ENCODE measurements at places on chromosomes 2 and 18.
A peak's percentile ranks its signal among the peaks of the same experiment; 100 is the strongest.

- DNase-seq: no peak
Measured at GRCh38 chr2:58045580-58046334, 849 bp upstream of the VRK2 start.

DNA sequence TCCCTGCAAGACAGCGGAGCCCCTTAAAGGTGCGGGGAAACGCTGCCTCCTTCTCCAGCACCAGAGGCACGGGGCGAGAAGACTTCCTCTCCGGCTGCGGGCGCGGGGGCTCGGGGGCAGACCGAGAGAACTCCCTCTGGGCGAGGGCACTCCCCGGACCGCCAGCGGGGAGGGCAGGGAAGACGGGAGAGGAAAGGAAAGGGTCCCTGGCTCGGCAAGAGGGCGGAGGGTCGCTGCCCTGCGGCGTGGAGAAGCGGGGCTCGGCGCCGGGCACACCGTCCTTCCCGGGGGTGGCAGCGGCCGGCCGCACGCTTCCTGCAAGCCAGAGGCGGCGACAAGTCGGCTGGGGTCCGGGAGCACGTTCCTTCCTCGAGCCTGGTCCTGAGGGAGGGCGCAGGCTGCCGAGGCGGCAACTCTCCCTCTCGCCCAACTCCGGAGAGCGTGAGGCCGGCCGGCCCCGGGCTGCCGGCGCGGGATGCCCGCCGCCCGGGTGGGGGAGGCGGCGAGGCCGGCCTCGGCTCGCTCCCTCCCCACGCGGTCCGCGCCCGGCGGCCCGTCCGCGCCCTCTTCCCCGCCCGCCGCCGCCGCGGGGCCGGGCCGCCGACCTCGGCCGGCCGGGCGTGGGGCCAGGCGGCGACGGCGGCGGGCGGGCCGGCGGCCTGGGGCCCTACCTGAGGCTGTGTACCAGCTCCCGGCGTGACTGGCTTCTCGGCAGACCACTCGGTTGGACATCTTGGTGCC is 1.1 kb downstream of the MEMO1 start:
- no peak for DNase-seq

GRCh38 chr2:142989273-142990204 is 112.1 kb downstream of the KYNU start:
- peak; percentile 19 for DNase-seq

- no peak for DNase-seq
Measured at GRCh38 chr2:61423714-61424113, 47.2 kb downstream of the USP34 start.

- no peak for DNase-seq
Measured at GRCh38 chr2:236661061-236661761, 91.6 kb downstream of the ACKR3 start.

- no peak for DNase-seq
Measured at GRCh38 chr2:86022661-86023365, 82.9 kb downstream of the POLR1A start.

- DNase-seq: no peak
Measured at GRCh38 chr2:211512806-211513205, 956.4 kb downstream of the CPS1 start.

GRCh38 chr2:149004836-149005235 is 33.7 kb upstream of the LYPD6B start:
- no peak for DNase-seq

DNA sequence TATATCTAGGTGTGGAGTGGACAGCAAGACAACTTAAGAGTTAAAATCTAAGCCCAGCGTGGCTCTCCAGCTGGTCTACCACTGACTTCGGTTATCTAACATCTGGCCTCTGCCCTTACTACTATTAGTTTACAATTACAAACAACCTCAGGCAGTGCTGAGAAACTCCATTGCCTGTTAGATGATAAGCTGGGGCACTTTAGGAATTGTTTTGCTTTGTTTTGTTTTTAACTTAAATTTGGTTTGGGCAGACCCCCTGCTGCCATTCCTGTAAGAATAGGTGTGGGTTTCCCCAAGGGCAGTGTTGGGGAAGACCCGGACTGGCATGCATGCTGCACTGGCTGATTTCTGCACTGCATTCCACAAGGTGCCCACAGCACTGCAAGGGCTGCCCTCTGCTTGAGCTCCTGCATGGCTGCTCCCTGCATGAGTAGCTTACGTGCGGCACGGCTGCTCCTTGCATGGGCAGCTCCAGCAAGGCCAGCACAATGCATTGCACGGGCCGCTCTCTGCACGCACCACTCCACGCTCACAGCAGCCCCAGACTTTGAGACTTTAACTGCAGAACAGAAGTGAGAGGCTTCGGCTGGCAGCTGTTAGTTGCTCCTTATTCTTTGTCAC is 74.2 kb upstream of the SERTAD2 start:
- no peak for DNase-seq

DNA sequence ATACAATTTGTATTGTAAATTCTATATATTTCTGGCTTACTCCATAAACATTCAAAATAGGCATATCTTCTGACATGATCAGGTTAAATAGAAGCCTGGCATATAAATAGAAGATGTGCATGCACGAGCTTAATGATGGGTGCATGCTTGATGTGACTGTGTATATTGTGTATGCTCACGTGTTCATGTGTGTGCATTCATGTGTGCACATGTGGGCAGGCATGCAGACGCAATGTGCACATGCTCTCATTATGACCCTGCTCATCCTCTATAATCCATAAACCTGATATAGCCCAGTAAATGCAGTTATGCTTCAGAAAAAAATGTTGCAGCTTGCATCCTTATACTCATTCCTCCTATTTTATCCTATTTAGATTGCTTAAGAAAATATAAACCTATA is 29.2 kb downstream of the RAB27B start:
- no peak for DNase-seq

DNA sequence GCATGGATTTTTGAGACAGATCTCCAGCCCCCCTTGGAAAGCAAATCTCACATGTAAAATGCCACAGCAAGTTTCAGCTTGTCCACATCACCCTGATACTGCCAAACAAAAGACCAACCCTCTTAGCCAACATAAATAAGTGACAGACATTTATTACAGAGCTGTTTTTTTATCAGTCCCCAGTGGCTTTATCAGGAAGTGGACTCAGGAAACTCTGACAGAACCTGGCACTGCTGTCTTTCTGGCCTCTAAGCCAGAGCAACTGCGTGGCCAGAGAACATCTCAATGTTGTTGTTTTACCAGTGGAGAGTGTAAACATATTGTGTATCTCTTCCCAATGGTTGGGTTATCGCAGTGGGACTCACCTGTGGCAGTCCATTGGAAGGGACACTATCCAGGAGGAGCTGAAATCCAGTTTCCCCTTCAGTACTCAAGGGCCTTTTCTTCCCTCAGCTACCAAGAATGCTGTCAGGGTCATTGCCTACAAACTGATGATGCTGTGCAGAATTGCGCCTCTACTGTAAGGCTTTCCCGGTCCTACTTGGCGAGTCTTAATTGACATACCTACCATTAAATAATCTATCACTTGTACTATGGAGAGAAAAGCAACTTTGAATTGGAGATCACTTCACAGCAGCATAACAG is 22.0 kb downstream of the SLC14A1 start:
- no peak for DNase-seq

- DNase-seq: no peak
Measured at GRCh38 chr2:159226059-159226461, 60.4 kb downstream of the WDSUB1 start.

DNA sequence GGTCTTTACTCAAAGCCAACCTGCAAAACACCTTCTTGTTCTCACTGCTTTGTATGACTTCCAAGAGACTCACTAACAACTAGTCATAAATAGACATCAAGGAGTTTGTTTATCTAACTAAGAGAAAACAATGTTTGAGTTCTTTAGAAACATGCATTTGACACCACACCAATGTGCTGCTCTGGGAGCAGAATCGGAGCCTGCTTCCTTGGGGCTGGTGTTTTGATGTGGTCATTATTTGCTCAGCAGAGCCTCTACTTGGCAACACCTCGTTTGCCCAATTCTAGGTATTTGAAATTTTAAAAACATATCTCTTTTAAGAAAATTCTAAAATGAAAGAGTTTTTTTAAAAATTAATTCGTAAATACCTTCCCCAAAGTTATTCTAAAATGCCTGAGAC is 167.5 kb downstream of the BCL2 start:
- DNase-seq: no peak

DNA sequence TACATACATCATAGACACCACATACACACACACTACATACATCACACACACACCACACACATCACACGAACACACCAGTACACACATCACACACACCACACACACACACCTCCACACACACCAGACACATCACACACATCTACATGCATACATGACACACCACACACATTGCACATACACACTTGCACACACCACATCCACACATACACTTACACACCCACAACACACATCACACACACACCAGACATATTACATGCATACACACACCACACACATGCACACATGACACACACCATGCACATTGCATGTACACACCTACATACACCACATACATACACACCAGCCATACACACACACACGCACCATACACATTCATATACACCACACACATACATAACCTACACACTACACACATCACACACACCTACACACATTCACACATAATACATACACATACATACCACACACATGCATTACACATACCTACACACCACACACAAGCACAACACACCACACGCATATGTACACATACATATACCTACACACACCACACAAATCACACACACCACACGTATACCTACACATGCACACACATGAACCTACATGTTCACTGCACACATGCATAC is 156.5 kb downstream of the NDUFA10 start:
- no peak for DNase-seq

GRCh38 chr2:231601356-231602229 is 8.9 kb downstream of the TEX44 start:
- no peak for DNase-seq

GRCh38 chr2:113201496-113202304 is 27.9 kb downstream of the PSD4 start:
- no peak for DNase-seq

DNA sequence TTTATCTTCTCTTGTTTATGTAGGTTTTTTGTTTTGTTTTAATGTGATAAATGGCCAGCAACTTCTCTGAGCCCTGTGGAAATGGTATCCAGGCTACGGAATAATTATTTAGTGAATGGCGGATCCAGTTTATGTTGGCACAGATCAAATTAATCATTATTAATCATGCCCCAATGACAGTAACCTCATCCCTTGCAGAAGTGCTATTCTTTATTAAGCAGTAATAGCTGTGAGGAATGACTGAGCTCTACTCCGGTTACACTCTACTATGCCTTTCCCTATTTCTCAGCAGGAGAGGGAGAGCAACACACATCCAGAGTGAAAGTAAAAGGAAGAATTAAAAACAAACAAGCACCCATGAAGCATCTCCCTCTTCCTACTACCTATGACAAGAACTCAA is 84.8 kb downstream of the SETBP1 start:
- DNase-seq: no peak

GRCh38 chr2:31541853-31542252 is 38.9 kb downstream of the SRD5A2 start:
- DNase-seq: no peak

GRCh38 chr18:61284039-61284438 is 49.2 kb upstream of the CDH20 start:
- no peak for DNase-seq

DNA sequence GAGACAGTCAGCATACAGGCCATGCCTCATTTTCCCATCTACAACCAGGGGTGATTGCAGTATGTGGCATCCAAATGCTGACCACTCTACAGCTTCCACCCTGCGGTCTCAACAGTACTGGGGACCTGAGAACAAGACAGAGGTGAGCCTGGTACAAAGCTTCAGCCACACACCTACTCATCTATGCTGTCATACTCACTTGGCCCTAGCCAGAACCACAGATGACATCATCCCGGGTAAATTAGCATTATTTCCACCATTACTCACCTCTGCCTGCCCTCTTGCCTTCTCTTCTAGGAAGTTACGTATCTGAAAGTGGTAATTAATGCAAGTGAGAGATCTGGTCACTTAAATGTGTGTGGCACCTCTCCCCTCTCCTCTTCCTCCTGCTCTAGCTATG is 208.2 kb upstream of the ARL4C start:
- DNase-seq: no peak

DNA sequence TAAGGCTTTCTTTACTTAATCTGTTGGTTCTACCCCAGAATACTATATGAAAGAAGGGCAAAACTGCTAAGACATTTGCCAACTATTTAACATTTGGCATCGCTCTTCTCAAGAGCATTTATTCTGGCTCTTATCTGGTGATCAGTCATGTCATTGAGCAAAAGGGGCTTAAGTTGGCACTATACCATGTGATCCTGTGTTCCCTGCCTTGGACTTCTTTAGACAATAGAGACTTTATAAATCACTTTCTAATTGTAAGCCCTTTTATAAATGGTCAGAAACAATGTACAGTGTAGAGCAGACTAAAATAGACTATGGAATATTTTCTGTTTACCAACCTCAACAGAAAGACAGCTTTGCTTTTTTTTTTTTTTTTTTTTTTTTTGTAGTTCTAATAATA is 52.1 kb downstream of the GTF3C3 start:
- DNase-seq: no peak

DNA sequence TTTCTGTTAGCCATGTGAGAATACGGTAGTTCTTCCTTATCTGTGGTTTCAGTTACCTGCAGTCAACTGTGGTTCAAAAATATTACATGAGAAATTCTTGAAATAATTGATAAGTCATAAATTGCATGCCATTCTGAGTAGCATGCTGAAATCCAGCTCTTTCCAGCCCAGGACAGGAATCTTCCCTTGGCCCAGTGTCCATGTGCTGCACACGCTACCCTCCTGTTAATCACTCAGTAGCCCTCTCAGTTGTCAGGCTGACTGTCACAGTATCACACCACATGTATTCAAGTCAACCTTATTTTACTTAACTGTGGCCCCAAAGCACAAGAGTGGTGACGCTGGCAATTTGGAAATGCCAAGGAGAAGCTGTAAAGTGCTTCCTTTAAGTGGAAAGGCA is 141.1 kb downstream of the TANC1 start:
- DNase-seq: no peak

DNA sequence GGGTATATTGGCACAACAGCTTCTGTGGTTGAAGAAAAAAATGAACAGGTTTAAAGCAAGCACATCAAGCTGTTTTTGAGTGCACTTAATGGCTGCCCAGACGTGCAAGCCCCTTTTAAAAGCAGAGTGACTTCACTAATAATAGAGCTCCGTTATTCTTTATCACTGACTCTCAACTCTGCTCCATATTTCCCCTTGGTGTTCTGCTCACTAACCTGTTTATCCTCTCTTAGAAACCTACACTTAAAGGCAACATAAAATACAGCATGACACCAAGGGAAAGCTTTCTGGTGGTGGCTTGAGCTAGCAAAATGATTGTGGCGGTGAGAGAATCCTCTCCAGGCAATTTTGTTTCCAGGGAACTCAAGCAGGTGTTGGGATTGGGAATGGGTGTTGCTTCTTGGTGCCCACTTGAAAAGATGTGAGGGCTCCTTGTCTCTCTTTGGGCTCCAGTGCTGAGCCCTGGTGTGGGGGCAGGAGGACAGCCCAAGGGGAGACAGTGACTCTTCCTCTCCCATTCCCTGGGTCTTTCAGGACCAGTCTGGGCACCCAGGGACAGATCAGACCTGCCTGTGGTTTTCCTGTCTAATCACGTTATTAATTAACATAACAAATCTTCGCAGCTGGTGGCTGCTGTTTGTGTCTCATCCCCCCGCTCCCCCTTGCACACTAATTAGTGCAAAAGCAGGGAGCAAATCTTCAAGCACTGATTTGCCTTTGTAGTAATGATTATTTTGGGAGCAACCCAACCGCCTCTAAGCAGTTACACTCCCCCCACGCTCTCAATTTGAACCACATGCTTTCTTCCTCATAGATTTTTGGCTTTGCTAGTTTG is 289.4 kb upstream of the CXCR4 start:
- no peak for DNase-seq

Measured in GM12864 (cell line).